ENCODE measurements at places on chromosomes 12 and 14.

DNA sequence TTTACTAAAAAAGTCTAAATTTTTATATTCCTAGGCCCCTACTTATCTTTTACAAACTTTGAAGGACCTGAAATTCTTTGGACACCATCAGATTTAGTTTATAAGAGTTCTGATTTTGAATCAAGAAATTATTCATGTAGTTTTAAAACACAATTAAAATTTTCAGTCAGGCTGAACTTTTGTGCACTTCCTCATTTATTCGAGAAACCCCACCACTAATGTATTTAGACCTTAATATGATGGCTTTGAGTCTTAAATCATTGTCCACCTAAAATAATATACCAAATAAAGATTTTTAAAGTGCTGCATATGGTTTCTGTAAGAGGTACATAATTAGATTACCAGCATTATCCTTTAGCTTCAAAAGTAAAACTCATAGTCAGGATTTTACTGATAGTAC, 103.4 kb downstream of the PAWR start:
- no peak for DNase-seq

DNA sequence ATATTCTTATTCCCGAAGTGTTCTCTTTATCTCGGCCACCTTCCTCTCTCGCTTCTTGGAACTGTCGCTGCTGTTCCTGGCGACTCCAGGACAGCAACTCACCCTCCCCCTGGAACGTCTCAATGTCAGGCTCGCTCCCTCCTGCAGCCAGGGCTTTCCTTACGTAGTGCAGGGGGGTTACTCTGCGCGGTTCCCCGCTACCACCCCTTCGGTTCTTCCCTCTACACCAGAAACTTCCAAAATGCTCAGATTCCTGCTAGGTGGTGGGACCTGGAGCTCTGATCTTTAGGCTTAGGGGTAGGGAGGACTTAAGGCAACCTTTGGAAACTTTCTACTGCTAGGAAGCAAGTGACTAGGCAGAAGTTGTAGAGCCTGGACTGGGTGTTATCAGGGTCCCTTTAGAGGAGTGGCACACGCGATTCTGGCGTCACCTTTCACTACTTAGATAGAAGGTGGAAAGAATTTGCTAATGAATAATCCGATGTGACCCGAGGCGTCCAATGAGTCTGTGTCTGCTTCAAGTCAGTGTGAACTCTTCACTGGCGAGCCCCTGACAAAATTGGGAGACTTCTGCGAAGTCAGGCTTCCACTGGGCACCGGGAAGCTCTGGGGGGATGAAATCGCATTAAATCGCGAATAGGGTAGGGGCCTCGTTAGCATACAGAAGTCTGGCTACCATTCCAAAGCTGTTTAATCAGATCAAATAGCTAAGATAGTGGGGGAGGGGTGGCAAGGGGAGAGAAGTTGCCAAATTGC, 900 bp upstream of the DPF3 start:
- DNase-seq: no peak

DNA sequence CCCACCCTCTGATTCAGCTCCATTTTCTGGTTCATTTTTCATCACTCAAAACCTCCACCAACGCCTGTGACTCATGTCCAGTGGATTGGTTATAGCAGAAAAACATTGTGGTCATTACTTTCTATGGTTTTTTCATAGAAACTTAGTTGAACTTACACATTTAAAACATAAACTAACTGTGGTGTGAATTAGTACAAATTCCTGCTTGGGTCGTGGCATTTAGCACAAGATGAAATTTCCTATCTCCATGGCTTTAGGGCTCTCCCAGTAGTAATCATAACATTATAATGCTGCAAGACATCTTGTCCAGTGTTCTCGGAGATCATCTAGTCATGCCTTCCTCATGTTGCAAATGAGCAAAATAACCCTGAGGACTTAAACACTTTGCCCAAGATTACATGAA, 7.1 kb downstream of the RNASE7 start:
- no peak for DNase-seq

DNA sequence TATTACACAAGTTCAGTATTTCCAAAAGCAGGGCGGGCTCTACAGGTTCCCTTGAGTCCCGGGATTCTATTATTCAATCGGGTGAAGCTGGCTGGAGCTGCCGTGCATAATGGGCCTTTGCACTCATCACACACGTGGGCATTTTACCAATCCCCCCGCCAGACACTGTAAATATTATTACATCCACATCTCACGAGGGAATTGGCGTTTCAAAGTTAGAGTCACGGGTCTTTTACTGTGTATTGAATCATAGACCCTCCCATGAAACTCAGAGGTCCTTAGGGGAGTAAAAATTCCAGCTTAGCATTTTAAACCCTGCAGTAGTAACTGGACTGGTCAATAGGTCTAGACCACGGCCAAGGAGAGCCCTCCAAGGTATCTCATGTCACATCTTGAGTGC, 70.3 kb downstream of the MAP1LC3B2 start:
- DNase-seq: no peak

GRCh38 chr14:34247605-34248004, 214.4 kb downstream of the SPTSSA start:
- no peak for DNase-seq

DNA sequence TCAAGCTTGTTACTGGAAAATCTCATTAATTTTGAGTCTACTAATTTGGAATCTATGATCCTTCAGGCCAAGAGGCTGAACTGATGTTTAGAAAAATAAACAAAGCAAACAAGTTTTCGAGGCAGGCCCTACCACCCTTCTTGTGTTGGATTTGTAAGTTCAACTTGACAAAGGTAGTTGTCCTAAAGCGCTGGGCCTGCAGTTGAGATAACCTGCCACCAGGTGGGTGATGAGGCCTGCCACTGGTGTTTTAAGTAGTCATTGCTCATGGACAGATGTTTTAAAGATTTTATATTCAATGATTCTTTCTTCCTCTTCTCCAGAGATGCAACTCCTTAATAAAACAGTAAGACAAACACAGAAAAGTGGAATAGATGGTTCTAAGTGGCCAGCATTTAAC, 19.4 kb downstream of the ACVRL1 start:
- DNase-seq: no peak

All from stimulated activated CD4-positive, alpha-beta T cell treated with anti-CD3 and anti-CD28 coated beads, TNF-alpha, amount 100 ng/mL, for 4 hours (primary cell).